ENCODE measurements at places on chromosomes 2 and 18.

DNA sequence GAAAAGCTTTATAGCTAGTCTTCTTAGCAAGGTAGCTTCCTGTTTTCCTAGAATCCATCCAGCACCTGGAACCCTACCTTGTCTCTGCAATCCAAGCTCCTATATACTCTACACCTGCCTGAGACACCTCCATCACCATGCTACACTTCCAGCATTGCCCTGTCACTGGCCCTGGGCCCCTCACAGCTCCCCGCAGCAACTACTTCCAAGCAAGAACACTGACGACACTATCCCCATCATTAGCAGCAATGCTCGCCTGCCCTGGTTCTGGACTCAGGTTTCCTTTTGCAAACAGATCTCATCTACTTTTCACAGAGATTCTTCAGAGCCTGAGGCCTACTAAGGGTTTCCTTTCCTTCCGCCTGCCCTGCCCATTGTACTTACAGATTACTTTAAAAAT, 121.1 kb downstream of the DTNB start:
- no peak for DNase-seq

DNA sequence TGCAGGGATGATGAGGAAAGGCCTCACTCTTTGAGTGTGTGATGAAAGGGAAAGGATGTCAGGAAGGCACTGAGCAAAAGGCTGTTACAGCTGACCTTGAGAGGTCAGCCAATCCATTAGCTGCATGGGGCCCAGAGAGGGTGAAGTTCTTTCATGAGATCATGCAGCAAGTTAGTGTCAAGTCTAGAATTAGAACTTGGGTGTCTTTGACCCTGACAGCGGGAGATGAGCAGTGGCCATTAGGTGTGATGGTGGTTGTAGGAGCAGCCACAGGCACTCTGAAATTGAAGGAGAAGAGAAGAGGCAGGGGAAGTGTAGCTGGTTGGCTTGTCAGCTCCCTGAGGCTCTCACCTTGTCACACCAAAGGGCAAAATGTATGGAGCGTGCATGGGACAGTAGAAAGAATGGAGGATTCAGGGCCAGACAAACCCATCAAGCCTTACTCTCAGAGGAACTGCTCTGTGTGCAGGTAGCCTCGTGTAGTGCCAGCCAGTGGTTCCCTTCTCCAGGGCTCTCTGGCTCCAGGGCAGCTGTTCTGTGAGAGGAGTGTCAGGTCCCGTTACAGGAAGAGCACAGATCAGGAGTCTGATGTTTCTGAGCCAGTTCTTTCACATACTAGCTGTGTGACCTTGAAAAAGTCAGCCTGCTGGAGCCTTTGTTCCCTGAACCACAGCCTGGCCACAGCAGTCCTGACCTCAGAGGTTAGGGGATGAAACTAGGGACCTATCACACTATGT, 35.9 kb downstream of the MAP4K4 start:
- no peak for DNase-seq

GRCh38 chr2:102005989-102006885, 14.5 kb downstream of the IL1R2 start:
- DNase-seq = no peak

DNA sequence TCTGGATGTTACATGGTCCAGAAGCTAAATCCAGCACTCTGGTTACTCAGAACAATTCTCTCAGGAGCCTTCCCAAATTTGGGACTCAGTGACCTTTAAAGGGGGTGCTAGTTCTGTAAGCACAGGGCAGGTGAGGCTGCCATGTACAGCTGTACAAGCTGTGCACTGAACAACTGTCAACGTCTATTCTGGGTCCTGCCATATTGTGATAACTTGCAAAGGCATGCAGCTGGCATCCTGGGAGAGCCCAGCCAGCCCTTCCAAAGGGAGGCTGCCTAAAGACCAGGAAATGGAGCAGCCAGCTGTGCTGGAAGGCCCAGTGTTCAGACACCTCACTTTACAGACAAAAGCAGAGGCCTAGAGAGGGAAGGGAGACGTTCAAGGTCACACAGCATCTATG, 204.8 kb downstream of the KLHL29 start:
- no peak for DNase-seq

DNA sequence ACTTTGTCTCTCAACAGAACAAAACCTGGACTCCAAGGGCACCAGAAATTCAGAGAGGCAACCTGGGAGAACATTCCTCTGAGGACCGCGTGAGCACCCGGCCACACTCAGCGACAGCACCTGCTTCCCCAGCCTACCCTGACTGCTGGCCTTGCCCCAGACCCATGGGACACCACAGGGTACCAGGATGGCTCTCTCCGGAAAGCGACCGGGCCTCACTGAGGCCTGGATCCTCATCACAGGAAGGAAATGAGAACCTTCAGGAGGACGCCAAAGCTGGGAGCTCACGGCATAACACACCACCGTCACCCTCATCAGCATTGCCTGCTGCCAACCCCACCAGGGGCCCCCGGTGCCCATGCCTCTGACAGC, 38.9 kb downstream of the HS6ST1 start:
- no peak for DNase-seq

GRCh38 chr2:115115135-115115534, 672.7 kb downstream of the DPP10 start:
- no peak for DNase-seq

- no peak for DNase-seq
Observed at GRCh38 chr2:48449073-48449840, 80.7 kb upstream of the STON1 start.

GRCh38 chr2:156189143-156189542, 143.4 kb downstream of the NR4A2 start:
- DNase-seq = no peak

DNA sequence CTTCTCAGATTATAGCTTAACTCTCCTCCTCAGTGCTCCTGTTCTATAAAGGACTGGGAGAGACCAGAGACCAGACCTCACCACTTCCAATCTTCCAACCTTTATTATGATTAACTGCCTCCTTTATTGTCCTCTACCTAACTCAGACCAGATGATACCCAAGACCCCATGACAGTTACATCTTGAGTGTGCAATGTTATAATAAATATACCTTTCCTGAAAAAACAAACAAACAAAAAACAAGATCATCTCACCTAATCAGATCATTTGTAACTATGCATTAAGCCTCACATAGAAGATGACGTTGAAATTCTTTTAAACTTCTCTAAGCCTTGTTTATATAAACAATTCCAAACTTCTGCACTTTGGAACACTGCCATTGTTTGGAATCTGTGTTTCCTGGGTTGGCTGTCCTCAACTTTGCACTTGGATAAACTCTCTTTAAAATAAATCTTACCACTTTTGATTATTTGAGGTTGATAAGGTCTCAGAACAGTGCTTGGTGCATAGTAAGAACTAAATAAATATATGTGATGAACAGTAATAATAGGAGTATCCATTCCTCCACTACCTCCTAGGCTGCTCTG, 342.7 kb downstream of the TDRD15 start:
- no peak for DNase-seq

DNA sequence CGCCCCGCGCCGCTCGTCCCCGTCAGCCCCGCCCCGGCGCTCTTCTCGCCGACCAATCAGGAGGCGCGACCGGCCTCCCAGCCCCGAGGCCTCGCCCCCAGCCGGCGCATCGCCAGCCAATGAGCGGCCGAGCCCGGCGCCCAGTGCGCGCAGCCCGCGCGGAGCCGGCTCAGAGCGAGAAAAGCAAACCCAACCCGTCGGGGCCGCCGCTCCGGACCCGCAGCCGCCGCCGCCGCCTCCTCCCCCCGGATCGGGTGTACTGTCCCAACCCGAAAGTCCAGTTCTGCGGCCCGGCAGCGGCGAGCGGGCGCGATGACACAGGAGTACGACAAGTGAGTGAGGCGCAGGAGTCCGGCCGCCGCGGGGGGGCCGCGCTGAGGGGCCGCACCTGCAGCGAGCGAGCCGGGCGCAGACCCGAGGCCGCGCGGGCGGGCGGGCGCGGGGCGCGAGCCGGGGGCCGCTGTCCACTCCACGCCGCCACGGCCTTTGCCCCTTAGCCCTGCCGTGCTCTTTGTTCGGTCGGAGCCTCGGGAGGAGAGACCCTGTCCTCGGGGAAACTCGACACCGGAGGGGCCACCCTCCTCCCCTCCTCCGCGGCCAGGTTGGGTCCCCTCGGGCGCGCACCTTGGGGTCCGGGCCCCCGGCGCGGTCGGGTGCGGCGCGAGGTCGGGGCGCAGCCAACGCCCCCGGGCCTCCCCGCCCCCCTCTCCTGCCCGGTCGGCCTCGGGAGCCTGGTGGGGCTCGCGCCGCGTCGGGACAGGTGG, at the start of gene GRHL1:
Gene GRHL1 (plus strand): TSS at position 172 of the 764 bp plus-strand sequence. CDS start 141 bp downstream, at position 313.
- peak; percentile 89 for DNase-seq

- no peak for DNase-seq
Observed at GRCh38 chr18:53796040-53796729, 428.3 kb downstream of the MBD2 start.

- DNase-seq = no peak
Observed at GRCh38 chr2:126950504-126950903, 51.8 kb downstream of the TEX51 start.

DNA sequence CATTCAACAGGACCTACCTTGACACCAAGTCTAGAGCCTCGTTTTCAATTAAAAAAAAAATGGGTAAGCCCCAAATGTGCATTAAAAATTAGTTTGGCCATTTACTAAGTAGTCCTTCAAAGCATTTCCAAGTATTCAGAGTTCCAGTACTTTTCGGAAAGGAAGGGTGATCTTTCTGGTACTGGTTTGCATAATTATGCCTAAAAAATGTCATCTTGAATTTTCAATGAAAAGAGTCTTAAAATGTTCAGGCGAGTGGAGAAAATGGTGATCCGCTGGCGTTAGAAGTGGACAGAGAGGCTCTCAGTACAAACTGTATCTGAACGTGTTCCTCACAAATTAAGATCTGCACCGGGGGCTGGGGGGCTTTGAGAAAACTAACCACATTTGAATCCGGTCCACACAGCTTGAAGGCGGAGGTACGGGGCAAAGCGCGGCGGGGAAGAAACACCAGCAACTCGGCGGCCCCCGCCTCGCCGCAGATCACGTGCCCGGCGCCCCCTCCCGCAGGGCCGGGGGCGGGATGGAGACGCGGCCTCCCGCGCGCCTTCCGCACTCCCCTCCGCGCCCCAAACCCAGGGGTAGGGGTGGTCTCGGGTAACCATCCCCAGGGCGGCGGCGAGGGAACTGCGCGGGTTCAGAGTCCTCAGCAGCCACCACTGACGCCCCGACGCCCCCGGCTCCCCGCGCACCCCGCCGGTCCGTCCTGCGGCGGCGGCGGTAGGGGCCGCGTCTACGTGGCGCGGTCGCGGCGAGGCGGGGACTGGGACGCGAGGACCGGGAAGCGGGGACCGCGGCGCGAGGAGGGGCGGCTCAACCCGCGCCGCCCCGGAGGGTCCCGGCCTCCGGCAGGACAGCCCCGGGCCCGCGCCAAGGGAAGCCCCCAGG, 564 bp downstream of the LPIN2 start:
- DNase-seq = peak; percentile 48

DNA sequence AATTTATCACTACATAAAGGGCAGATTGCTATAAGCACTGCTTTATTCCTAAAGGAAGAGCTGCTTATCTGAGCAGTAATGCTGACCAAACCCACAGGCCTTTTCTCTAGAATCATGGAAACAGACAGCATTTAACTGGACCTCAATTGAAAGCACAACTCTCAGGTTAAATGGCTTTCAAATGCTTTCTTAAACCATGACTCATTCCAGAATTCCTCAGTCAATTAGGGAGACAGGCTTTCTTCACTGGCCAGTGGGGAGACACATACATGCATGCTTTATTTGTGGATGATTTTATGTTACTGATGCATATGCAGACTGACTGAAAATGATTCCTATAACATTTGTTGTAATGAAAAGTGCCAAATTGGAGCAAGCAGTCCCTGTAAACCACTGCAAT, 114.6 kb downstream of the ACVR1 start:
- DNase-seq = no peak

- DNase-seq = no peak
Observed at GRCh38 chr2:231523451-231524285, 6.6 kb downstream of the NMUR1 start.

DNA sequence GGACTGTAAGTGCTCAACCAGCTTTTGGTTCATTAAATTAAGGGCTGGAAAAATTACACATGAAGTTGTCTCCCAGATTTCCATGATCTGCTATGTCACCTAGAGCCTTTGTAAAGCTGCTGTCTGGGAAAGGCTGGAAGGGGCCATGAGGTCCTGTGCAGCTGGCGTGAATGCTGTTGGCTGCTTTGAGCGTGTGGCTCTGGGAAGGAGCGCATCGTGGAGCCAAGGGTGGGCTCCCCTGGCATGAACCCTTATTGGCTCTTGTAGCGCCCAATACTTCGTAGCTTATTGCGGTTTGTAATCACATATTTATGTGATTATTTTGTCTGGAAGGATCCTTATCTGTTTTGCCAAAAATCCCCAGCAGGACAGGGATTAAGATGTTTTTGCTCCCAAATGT, 70.5 kb upstream of the LMAN1 start:
- DNase-seq = no peak

DNA sequence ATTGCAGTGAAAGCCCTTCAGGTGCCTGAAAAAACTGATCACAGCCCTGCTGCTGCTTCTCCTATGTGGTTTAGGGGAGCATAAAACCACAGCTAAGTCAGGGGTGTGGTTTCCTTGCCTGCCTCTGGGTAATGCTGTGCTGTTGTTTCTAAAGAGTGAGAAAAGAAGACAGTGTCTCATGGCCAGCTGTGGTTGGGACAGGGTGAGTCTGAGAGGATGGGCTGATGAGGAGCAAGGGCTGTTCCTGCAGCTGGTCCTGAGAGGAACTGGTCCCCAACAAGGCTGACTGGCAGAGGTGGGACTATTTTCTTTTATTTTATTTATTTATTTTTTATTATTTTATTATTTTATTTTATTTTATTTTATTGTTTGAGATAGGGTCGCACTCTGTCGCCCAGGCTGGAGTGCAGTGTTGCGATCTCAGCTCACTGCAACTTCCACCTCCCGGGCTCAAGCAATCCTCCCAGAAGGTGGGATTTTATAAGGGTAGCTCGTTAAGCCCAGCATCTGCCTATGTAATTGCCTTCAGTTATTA, 236.7 kb downstream of the FHOD3 start:
- DNase-seq = no peak

- no peak for DNase-seq
Observed at GRCh38 chr18:40874233-40874632, 1080.8 kb upstream of the PIK3C3 start.

DNA sequence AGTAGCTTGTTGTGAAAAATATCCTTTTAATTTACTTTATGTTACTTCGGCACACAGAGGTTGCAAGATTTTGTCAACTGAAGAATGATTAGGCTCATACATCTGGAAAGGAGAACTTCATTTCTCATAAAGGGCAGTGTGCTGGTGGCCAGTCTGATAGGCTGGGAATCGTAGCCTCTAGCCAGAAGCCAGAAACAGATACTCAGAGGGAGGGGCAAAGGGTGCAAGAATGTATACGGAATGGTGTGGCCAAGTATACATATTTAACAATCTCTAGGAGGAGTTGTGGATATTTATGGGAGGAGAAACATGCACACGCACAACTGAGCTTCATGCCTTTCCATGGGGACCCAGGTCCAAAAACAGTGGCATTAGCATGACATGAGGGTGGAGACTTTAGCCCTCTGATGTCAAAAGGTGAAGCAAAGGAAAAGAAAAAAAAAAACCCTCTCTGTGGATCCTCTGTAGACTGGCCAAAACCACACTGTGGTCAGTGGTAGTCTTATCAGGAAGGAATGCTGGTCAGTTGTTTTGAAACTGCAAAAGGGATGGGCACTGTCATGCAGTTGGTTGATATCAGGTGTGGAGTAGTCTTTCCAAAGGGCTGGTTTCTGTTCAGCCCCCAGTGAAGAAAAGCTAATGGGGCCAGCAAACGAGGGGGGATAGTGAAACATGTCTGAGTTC, 34.9 kb upstream of the APCDD1 start:
- DNase-seq = no peak

Measured in stimulated activated CD8-positive, alpha-beta memory T cell treated with anti-CD3 and anti-CD28 coated beads, Interleukin-7, amount 100 ng/mL, for 4 hours (primary cell).